Activated CD8-positive, alpha-beta memory T cell treated with anti-CD3 and anti-CD28 coated beads, Interleukin-2, amount 10 ng/mL, durations not matched to agents 7 days and 5 days (primary cell): ENCODE measurements at places on chromosomes 6 and 20.

GRCh38 chr6:147695819-147696218, 187.3 kb downstream of the SAMD5 start:
- DNase-seq = no peak

- DNase-seq = peak; percentile 54
These were observed 87.7 kb downstream of the TMEM242 start for GRCh38 chr6:157235600-157236039.

GRCh38 chr6:129598244-129599187, 111.5 kb downstream of the ARHGAP18 start:
- no peak for DNase-seq

GRCh38 chr20:61119794-61120410, 132.2 kb upstream of the CDH4 start:
- DNase-seq = no peak

DNA sequence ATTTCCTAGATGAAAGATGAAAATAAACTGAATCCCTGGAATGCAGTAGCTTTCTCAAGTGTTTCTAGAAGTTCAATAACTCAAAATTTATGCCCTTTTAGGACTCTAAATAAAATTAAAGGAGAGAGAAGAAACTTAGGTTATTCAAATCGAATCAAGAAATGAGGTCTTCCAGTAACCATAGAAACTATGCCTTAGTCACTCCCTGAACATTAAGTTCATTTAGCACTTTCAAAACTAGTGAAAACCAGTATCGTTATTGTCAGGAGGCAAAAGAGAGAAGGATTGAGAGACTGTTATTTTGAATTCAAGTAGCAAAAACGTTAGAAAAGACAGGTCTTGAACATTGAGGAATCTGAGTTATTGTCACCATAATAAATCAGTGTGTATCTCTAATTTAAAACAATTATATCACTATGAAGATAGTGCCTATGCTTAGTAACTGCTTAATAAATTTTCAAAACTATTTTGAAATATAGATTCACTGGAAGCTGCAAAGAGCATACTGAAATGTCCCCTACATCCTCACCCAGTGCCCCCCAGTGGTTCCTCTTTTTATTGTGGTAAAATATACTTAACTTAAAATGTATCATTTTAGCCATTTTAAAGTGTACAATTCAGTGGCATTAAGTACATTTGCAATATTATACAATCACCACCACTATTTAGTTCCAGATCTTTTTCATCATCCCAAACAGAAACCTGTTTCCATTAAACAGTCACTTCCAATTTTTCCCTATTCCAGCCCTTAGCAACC, 4.6 kb downstream of the RPP21 start:
- DNase-seq = no peak

- no peak for DNase-seq
These were observed 233.9 kb downstream of the ERMARD start for GRCh38 chr6:169985121-169986015.

- no peak for DNase-seq
These were observed 8.2 kb downstream of the NPEPL1 start for GRCh38 chr20:58700823-58701222.
